ENCODE measurements at places on chromosomes 13 and 19.

GRCh38 chr13:98918771-98919170 is 59.1 kb downstream of the DOCK9 start:
- no peak for DNase-seq

DNA sequence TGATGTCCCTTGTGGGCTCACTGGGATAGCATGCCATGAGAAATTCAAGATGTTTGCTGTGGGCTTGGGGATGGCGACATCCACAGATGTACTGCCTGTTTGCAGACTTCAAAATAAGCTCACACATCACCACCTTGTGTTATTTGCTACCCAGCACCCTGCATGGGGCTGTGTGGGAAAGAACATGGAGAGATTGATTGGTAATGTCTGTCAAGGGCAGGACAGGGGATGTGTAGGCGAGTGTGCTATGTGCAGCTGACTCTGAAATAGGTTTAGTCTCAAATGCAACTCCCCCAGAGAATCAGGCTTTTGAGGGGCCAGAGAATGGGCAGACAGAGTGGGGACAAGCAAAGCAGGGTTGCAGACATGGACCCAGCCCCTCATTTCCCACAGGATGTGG is 24.7 kb downstream of the PNPLA6 start:
- no peak for DNase-seq

DNA sequence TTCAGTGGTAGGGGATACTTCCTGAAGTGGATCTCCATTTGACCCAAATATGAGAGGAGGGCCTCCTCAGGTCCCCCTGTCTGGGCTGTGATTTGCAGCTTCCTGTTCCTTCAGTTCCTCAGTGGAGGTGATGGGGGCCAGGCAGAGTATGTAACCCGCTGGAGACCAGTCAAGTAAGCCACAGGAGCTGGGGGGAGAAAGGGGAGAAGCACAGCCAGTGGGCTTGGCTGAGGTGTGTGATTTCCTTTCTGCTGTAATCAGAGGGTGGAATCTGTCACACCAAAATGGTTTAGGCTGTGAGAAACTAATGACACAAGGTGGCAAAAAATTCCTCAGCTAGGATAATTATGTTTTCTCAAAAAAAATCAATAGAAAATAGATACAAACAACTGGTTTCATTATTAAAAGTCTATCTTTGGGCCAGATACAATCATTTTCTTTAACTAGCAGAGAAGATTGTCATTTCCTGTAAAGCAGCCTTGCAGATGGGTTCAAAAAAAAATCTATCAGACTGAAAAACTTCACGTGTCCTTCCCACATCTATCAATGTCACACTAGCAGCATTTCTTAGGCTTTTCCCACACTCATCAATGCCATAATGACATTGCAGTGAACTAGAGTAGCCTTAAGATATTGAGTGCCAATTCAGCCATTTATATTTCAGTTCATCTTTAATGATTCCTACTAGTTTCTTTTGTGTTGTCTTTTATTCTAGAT is 1660.3 kb downstream of the EFNB2 start:
- no peak for DNase-seq

DNA sequence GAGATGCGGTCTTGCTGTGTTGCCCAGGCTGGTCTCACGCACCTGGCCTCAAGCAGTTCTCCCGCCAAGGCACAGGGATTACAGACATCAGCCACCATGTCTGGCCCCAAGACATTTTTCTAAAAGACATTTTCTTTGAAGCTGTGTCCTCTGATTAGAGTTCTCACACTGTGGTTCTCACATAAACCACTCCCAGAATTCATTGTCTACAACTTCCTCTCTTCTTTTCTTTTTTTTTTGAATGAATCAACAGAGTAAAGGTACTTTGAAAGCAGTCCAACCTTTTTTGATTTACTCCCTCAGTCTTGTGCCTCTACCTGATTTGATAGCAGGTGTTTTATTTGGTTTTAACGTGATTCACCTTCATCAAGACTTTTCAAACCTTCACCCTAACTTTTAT is 14.3 kb upstream of the SHD start:
- no peak for DNase-seq

DNA sequence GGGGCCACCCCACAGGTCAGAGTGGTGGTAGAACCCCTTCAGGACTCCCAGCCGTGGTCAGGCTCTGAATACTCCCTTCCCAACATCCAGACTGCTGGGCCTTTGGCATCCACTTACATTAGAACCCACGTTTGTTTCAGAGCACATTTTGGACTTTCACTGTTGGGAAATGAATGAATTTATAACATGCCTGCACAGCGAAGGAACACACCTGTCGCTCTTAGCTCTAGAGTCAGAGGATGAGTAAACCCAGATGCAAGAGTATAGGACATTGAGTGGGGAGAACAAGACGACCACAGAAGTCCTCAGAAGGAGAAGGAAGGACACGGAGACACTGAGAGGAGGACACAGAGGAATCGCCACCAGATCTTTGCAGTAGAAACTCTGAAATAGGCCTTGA is 30.9 kb downstream of the SHISA2 start:
- DNase-seq = no peak

GRCh38 chr13:67306742-67307141 is 76.6 kb upstream of the PCDH9 start:
- no peak for DNase-seq

DNA sequence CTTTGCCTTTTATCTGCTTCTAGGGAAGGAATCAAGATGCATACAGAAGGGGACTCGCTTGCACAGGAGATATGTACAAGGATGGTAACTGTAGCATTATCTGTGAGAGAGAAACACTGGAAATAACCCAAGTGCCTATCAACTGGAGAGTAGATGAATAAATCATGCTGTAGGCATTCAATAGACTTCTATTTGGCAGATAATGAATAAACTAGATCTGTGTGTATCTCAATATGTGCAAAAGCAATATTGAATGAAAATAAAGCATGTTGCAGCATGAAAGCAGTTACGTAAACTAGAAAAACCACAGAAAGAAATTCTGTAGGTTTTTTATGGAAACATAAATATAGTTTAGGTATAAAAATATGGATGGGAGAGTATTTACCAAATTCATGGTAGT is 38.6 kb upstream of the RGCC start:
- no peak for DNase-seq

DNA sequence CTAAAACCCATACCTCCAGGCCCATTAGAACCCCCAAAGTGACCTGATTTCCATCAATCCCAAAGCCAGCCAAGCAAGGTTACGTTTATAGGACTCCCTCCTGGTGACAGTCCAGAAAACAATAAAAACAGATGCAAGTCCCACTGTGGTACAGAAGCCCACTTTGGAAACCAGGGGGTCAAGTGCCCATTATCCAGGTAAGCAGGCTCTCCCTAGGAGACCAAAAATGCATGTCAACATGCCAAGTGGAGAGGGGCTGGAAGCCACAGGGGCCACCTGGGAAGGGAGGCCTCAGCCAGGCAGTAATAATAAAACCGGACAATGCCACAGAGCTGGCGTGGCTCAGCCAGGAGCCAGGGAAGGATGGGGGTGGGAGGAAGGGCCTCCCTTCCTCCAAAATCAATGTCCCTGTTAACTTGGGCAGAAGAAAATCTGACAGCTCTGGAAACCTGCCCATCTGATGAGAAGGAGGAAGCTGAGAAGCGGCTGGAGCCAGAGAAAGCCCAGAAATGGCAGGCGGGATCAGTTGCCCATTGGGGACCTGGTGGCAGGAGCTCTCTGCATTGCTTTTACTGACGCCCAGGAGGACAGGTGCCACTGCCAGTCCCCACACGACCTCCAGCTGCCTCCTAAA is 160.4 kb downstream of the ZIC5 start:
- no peak for DNase-seq

- no peak for DNase-seq
These were observed 328.9 kb downstream of the DIAPH3 start for GRCh38 chr13:59834801-59835200.

DNA sequence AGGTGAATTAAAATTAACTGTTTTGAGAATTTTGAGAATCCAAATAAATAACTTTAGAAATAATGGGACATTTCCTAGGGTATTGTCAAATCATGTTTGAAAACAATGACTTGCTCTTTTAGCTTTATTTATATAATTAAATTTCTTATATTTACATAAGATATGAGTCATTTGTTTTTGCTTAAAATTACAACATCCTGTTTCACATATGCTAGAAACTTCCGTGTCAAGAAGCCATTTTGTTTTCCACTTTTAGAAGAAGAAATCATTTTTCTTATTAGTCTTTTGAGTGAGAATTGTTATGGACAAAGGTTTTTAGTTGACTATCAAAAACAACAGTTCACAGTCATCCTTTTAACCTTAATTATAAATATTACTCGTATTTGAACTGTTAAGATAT is 48.2 kb downstream of the DPY19L3 start:
- no peak for DNase-seq

DNA sequence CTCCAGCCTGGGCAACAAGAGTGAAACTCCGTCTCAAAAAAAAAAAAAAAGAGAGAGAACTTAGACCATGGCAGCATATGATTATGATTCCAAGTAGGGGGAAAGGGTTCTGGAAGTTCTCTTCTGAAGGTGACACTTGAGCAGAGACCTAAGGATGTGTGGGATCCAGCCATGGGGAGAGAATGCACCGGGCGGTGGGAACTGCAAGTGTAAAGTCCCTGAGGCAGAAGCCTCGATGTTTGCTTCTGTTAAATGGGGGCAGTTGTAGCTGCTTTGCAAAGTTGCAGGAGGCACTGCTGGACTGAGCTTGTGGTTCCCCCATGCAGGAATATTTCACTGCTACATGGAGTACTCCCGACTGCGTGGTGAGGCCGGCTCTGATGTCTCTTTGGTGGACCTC is 9.1 kb downstream of the SLC44A2 start:
- no peak for DNase-seq

- no peak for DNase-seq
These were observed 6.9 kb downstream of the KCNC3 start for GRCh38 chr19:50322234-50322633.

DNA sequence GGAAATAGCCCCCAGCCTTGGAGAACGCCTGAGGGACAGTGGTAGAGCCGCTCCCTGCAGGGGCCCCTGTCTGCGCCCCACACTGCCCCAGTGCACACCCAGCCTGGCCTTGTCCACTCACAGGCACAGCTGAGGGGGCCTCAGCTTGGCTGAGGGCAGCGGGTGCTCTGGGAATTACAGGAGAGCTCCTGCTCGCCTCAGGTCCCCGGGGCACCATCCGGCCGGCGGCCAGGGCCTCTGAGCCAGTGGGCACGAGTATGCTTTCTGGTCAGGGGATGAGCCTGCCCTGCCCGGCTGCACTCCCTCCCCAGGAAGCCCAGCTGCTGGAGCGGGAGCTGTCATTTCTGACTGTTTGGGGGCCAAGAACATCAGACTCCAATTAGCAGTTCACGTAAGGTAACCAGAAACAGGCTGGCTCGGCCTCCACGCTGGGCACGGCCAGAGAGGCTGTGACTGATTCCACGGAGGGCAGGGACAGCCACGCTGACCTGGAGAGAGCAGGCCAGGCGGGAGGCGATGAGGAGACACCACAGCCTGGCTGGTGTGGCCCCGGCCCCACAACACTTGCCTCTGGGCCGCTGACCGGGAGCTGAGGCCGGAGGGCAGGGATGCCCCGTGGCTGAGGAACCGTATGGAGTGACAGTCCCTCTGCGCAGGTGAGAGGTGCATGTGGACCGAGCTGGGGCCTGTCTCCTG is 15.4 kb downstream of the CEBPG start:
- DNase-seq = no peak

DNA sequence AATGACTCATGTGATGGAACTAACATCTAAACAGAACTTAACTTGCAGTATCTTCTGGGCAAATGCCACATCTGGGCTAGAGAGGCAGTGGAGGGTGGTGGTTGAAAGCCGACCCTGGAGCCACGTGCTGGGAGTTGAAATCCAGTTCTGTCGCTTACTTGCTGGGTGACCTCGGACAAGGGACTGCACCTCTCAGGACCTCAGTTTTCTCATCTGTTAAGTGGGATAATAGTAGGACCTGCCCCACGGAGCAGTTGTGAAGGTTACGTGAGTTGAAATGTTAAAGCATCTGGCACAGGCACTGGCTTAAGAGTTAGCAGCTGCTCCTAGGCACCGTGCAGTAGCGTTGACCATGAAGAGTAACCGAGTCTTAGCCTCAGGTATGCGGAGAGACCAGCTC is 76.1 kb downstream of the SIPA1L3 start:
- no peak for DNase-seq

DNA sequence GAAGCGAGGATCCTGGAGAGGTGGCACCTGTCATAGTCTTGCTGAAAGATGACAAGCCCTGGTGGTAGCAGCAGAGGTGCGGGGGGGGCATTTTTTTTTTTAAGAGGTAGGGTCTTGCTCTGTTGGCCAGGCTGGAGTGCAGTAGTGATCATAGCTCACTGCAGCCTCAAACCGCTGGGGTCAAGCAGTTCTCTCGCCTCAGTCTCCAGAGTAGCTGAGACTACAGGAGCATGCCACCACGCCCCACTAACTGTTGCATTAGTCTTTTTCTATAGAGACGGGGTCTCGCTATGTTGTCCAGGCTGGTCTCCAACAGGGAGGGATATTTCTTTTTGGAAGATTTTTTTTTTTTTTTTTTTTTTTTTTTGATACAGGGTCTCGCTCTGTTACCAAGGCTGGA is 3.3 kb downstream of the BAX start:
- no peak for DNase-seq

GRCh38 chr13:102170305-102170704 is 231.5 kb downstream of the FGF14 start:
- no peak for DNase-seq

GRCh38 chr19:51166846-51167490 is 24.9 kb downstream of the SIGLEC7 start:
- no peak for DNase-seq

DNA sequence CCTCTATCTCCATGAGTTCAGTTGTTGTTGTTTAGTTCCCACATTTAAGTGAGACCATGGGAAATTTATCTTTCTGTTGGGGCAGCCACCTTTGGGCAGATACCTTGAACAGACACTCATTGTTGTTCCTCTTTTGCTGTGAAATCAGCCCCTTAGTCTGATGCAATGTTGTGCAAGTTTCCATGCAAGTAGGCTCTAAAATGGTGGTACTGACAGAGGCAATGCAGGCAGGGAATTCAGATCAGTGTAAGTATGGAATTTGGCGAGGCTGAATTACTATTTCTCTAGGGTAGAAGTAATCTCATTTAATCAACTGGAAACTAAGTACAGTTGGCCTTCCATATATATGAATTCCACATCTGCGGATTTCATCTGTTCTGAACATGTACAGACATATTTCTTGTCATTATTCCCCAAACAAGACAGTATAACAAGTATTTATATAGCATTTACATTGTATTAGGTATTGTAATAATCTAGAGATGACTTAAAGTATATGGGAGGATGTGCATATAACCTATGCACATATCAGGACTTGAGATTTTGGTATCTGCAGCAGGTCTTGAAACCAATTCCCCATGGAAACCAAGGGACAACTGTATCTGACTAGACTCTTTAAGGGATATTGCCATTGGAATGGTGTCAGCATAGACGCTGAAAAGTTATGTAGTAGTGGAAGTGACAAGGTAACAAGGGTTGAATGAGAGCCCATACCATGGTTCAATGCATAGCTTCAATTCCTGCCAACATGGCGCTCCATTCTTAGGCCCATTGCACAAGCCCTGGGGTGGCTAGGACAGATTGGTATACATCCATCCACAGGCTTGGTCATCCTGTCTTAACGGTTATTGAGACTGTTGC is 281.5 kb upstream of the HTR2A start:
- DNase-seq = no peak
